ENCODE measurements at places on chromosomes 5 and 9. TPM values are rescaled to one million over a fixed set of nuclear protein-coding genes. Genes with fewer than 3 reads are reported as not detected.
A peak's percentile ranks its signal among the peaks of the same experiment; 100 is the strongest.

DNA sequence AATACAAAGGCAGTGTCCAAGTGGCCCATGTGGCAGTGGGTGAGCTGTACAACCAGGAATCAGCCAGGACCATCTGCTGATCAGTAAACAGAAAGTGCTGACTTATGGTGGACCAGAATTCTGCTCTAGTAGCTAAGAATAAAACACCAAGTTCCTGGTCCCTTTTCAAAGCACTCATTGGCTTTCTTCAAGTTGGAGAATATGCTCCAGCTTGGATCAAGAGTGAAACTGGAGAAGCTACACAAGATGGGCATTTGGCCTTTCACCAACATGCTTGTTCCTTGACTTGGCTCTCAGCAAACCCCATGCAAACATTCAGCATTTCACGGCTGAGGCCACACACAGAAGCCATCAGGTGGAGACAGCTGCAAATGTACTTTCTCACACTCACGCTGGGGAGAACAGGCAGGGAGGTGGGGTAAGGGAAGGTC, 32.1 kb downstream of the MARCHF3 start:
- no peak for DNase-seq

DNA sequence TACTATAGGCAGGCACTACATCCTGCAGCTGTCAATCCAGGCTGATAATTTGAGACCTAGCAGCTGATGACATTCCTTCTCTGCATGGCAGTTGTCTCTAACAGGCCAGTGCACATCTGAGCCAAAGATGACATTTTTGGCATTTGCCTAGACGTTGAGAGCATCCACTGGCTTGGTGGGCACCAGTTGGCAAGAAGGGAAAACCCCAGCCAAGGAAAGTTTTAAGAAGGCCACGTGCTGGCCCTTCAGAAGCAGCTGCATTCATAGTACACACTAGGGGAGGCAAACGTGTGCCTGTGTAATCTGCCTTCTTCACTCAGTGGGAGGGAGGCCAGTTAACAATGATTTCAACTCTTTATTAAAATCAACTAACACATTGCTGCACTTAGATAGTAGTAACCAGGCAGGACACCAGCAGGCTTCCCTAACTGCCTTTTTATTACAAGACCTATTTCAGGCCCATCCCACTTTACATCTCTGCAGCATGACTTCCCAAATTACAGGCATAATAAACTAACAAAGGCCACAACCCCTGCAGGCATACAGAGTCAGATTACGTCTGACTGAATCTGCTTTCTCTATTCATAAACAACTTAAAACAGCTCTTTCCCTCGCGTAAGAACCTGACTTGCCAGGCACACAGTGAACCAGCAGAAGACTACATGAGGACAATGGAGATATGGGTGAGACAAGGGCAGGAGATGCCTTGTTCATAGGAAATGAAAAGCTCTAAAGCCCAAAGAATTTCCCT, 576.3 kb downstream of the PDE4D start:
- DNase-seq: no peak

DNA sequence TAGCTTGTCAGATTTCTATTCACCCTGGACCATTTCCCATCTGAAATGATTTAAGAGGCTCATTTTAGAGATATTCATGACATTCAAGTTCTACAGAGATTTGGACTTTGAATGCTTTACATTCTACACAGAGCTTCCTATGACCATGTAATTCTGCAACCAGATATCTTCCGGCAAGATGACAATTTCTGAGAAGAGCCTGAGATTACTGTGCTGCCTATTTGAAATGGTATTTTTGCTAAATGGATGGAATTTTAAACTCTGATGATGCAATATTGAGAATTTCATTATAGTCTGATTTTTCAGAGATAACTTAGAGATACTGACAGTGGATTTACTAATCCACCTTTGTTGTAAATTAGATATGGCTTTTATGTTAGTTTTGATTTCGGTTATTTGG, 16.0 kb upstream of the ACOT12 start:
- no peak for DNase-seq

GRCh38 chr5:145903867-145904266, 31.1 kb upstream of the GRXCR2 start:
- no peak for DNase-seq

GRCh38 chr5:138339464-138339863, 1.4 kb downstream of the FAM53C start:
- DNase-seq: no peak

DNA sequence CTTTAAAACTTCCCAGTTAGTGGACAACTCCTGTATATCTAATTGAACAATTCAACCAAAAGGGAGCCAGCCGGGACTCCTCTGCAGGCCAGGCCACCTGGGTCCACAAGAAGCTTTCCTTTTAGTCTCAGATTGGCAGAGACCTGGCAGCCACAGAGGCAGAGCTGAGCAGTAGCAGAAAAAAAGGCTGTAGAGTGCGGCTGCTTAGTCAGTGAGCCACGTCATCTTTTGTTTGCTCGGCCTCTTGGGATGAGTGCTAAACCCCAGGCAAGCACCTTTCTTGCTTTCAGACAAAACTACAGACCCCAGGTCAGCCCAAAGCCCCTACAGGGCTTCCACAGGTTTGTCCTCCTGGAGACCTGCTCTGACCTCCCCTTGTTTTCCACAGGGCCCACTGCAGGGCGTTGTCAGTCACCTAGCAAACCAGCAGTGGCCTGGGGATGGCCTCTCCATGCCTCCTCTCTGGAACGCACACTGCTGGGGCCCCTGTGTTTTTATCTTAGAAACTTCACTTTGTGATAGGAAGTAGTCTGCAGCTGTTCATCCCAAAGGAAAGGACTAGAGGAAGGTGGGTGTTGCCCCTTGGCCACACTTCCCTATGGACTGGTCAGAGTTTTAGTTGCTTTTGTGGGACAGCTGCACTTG, 49.9 kb downstream of the SHB start:
- DNase-seq: peak; percentile 63

GRCh38 chr5:106875591-106876297, 795.0 kb downstream of the EFNA5 start:
- DNase-seq: no peak

- DNase-seq: no peak
Observed at GRCh38 chr5:53479045-53479589, 1.3 kb upstream of the FST start.

DNA sequence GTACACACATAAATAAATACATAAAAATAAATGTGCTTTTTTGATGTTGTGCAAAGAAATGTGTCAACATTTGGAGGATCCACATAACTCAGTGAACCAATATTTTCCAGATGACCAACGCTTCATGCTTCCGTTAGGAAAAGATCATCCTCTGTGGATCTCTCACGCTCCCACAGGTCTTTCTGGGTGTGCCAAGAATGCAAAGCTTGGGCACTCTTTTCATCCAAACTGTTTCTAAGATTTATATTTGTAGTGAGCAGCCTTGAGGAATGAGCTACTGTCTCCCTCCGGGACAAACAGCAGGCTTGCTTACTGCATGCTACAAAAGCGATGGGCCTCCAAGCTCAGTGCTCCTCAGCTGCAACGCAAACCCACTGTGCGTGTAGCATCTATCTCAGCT, 46.2 kb upstream of the RUFY1 start:
- DNase-seq: no peak

- no peak for DNase-seq
Observed at GRCh38 chr5:122673343-122673742, 101.5 kb upstream of the SNX2 start.

GRCh38 chr9:103660830-103661229, 433.3 kb upstream of the SMC2 start:
- DNase-seq: no peak

OR1J2 gene
- total RNA-seq: not detected

ENC1 gene
- 5.8 TPM for total RNA-seq

TMEM215 gene
- total RNA-seq: not detected

RFESD gene
- 1.6 TPM for total RNA-seq

INSL6 gene
- not detected for total RNA-seq

MUSK gene
- total RNA-seq: not detected

GRXCR2 gene
- total RNA-seq: not detected

TMEFF1 gene
- total RNA-seq: 0.20 TPM
